ENCODE measurements at places on chromosomes 2 and 18.

GRCh38 chr2:98709535-98709934, 21.4 kb downstream of the MGAT4A start:
- DNase-seq: no peak

DNA sequence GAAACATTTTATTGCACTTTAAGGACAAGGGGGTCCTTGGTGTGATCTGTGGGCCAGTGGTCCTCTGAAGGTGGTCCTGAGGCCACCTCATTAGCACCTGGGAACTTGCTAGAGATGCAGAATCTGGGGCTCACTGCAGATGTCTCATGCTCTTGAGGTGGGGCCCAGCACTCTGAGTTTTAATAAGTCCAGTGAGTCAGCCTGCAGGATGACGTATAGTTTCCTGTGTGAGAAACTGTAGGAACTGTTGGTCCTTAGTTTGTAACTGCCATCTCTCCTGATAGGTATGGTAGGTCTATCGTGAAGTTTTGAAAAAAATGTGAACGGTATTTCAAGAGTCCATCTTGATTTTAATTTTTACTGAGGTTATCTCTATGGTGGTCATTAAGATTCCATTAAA, 2.8 kb downstream of the TRPM8 start:
- DNase-seq: no peak

DNA sequence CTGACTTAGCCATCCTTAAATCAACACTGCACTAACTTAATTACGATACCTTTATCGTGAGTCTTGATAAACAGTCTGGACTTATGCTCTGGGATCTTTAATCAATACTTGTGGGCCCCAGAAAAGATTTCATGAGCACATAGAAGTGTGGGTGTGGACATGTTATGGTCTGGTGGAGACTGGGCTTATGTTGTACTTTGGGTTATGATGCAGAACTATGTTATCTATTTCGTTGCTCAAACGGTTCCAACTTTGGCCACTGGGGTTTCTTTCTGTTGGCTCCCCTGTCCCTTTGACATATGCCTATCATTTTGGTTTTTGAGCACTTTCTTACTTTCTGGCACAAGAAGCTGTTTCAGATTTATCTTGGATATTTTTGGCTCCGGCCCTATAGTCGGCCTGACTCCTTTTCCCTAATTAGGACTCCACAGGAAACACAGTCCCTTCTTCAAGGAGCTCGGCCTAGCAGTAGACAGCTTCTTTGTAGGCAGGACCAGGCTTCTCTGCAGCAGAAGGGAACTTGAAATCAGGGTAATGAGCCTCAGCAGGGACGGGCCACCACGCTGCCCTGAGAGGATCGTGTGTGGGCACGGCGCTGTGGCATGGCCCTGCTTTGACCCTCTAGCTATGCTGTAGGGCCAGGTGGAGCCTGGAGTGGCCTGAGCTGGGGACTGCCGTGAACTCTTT, 54.6 kb upstream of the TXNDC2 start:
- DNase-seq: no peak

DNA sequence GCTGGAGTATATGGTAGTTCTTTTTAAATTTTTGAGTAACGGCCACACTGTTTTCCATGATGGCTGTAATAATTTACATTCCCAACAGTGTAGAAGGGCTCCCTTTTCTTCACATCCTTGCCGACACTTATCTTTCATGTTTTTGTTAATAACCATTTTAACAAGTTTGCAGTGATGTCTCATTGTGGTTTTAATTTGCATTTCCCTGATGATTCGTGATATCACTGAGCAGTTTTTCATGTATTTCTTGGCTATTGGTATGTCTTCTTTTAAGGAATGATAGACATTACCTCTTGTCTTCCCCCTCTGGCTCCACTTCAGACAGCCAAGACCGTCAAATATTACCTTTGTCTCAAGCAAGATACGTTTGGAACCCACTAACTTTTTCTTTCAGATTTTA, 371.1 kb upstream of the NRP2 start:
- DNase-seq: no peak

- DNase-seq: no peak
Measured at GRCh38 chr18:57618910-57619309, 2.7 kb downstream of the NARS1 start.
